Mesothelial cell of epicardium (in vitro differentiated cells): ENCODE measurements at places on chromosomes 5 and 9. TPM values are rescaled to one million over a fixed set of nuclear protein-coding genes. Genes with fewer than 3 reads are reported as not detected.

GRCh38 chr5:36279054-36279698 is 22.5 kb downstream of the RANBP3L start:
- H3K4me1 ChIP-seq: peaks cover 12% of the 10 kb centered on the region
- H3K36me3 ChIP-seq: no peaks in the 10 kb centered on the region
- no peaks in the 10 kb centered on the region for H3K27me3 ChIP-seq
- H3K4me3 ChIP-seq: no peak overlapping the region
- no peak overlapping the region for H3K27ac ChIP-seq

The KIF12 gene
- 3.3 to 5.2 TPM (median 4.7 TPM) in 3 replicates for total RNA-seq

DNA sequence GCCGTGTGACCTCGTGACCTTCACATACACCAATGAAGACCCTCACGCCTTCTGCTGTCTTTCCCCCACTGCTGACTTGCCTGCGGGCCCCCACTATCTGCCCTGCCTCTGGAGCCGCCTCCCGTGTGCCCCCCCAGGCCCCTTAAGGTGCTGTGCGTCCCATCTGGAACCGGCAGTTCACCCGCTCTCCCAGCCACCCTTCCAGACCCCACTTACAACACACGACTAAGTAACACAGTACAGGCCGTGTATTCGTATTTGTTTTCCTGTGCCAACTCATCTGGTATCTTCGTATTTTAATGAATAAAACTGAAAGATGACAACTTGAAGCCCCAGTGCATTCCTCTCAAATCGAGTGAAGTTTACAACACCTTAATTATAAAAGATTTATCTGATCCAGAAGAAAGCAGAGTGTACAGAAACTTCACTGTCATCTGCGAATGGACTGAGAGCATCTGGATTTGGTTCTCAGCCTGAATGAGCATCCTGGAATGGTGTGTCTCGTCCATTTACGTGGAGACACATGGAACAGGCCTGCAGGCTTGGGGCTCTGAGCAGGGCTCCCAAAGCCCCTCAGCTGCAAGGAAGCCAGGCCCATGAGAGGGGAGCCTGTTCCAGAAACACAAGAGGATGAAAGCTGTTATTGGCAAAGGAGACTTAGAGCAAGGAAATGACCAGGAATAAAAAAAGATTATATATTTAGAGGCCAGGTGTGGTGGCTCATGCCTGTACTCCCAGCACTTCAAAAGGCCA is 21.9 kb upstream of the TERT start:
- H3K27me3 ChIP-seq: no peaks in the 10 kb centered on the region
- H3K4me1 ChIP-seq: peaks cover 6% of the 10 kb centered on the region
- H3K27ac ChIP-seq: no peak overlapping the region
- no peak overlapping the region for H3K4me3 ChIP-seq
- H3K36me3 ChIP-seq: peaks cover 24% of the 10 kb centered on the region

DNA sequence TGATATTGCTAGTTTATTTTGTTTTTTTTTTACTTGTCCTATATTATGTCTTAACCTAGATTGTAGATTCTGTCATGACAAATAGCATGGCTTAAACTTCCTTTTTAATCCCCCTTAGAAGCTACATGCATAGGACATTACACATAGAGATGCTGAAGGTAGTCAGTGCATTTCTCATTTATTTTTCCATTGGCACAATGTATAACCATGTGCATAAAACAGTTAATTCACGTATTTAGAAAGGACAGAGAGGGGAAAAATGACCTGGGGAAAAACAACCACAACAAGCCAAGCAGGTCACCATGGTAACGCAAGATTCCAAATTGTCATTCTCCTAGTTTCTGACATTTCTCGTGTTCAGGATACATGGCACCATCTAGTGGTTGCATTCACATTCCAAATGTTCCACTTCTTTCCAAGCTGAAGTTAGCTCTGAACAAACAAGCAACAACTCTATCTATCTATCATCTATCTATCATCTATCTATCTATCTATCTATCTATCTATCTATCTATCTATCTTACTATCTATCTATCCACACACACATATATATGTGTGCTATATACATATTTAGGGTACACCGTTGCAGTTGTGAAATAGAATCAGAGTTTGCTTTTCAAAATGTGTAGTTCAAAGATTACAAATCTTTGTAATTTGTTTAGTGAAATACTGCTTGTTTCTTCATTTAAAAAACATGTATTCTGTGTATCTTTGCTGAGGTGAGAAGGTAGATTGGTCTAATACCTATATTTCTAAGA is 487.2 kb upstream of the ST8SIA4 start:
- no peak overlapping the region for H3K4me3 ChIP-seq
- H3K27me3 ChIP-seq: peaks cover 5% of the 10 kb centered on the region
- no peak overlapping the region for H3K27ac ChIP-seq
- no peak for DNase-seq

The PPP2CA gene
- 126 to 137 TPM (median 134 TPM) in 3 replicates for total RNA-seq

- peaks cover 4% of the 10 kb centered on the region for H3K4me1 ChIP-seq
- no peak for DNase-seq
- no peaks in the 10 kb centered on the region for H3K27me3 ChIP-seq
- H3K4me3 ChIP-seq: no peak overlapping the region
Observed at GRCh38 chr9:33458444-33458843, 11.1 kb upstream of the AQP3 start.
